Activated naive CD8-positive, alpha-beta T cell treated with anti-CD3 and anti-CD28 coated beads for 36 hours (primary cell): ENCODE measurements at places on chromosomes 4 and X. TPM values are rescaled to one million over a fixed set of nuclear protein-coding genes. Genes with fewer than 3 reads are reported as not detected.

- no peak overlapping the region for H3K4me3 ChIP-seq
- no peak for DNase-seq
- H3K36me3 ChIP-seq, result no peaks in the 10 kb centered on the region
- no peaks in the 10 kb centered on the region for H3K27me3 ChIP-seq
- no peaks in the 10 kb centered on the region for H3K4me1 ChIP-seq
Measured at GRCh38 chrX:28099166-28099565, 117.9 kb upstream of the DCAF8L1 start.

The ARHGAP36 gene
- total RNA-seq, result not detected

- H3K4me1 ChIP-seq, result peaks cover 60% of the 10 kb centered on the region
- DNase-seq, result no peak
- peak overlapping the region; percentile 43 for H3K4me3 ChIP-seq
- peaks cover 33% of the 10 kb centered on the region for H3K36me3 ChIP-seq
- H3K27me3 ChIP-seq, result no peaks in the 10 kb centered on the region
- peak overlapping the region; percentile 66 for H3K27ac ChIP-seq
Measured at GRCh38 chr4:6925357-6925836, 15.8 kb downstream of the TBC1D14 start.

- DNase-seq, result no peak
- peaks cover 2% of the 10 kb centered on the region for H3K36me3 ChIP-seq
- H3K27ac ChIP-seq, result no peak overlapping the region
- peaks cover 19% of the 10 kb centered on the region for H3K4me1 ChIP-seq
- H3K4me3 ChIP-seq, result no peak overlapping the region
Measured at GRCh38 chr4:1206299-1207156, 34.1 kb upstream of the SPON2 start.

- no peak overlapping the region for H3K4me3 ChIP-seq
- peaks cover 46% of the 10 kb centered on the region for H3K27me3 ChIP-seq
- H3K36me3 ChIP-seq, result no peaks in the 10 kb centered on the region
- H3K4me1 ChIP-seq, result no peaks in the 10 kb centered on the region
- H3K27ac ChIP-seq, result no peak overlapping the region
Measured at GRCh38 chr4:3700223-3700622, 66.0 kb upstream of the ADRA2C start.

- peaks cover 10% of the 10 kb centered on the region for H3K36me3 ChIP-seq
- no peaks in the 10 kb centered on the region for H3K27me3 ChIP-seq
- peak overlapping the region; percentile 73 for H3K27ac ChIP-seq
- no peak overlapping the region for H3K4me3 ChIP-seq
- peaks cover 8% of the 10 kb centered on the region for H3K4me1 ChIP-seq
Measured at GRCh38 chrX:48532161-48532560, 7.4 kb upstream of the TBC1D25 start.

- H3K27ac ChIP-seq, result no peak overlapping the region
- peak overlapping the region; percentile 51 for H3K4me3 ChIP-seq
- DNase-seq, result no peak
- H3K36me3 ChIP-seq, result peaks cover 2% of the 10 kb centered on the region
- H3K4me1 ChIP-seq, result peaks cover 45% of the 10 kb centered on the region
Measured at GRCh38 chr4:121192480-121192879, 28.4 kb upstream of the TNIP3 start.

GRCh38 chr4:110467400-110467799, 8.6 kb upstream of the ENPEP start:
- H3K4me1 ChIP-seq, result peaks cover 5% of the 10 kb centered on the region
- H3K36me3 ChIP-seq, result no peaks in the 10 kb centered on the region
- peaks cover 3% of the 10 kb centered on the region for H3K27me3 ChIP-seq
- DNase-seq, result no peak
- H3K4me3 ChIP-seq, result peak overlapping the region; percentile 8
- no peak overlapping the region for H3K27ac ChIP-seq

- H3K27me3 ChIP-seq, result peaks cover 11% of the 10 kb centered on the region
- no peak for DNase-seq
- H3K27ac ChIP-seq, result no peak overlapping the region
Measured at GRCh38 chr4:99459546-99460042, 24.5 kb upstream of the ADH7 start.

GRCh38 chr4:23888421-23889319, 1.2 kb downstream of the PPARGC1A start:
- peaks cover 11% of the 10 kb centered on the region for H3K4me1 ChIP-seq
- DNase-seq, result no peak
- peaks cover 50% of the 10 kb centered on the region for H3K27me3 ChIP-seq
- H3K4me3 ChIP-seq, result no peak overlapping the region
- H3K36me3 ChIP-seq, result no peaks in the 10 kb centered on the region

The MED12 gene
- 43.4 TPM for total RNA-seq

DNA sequence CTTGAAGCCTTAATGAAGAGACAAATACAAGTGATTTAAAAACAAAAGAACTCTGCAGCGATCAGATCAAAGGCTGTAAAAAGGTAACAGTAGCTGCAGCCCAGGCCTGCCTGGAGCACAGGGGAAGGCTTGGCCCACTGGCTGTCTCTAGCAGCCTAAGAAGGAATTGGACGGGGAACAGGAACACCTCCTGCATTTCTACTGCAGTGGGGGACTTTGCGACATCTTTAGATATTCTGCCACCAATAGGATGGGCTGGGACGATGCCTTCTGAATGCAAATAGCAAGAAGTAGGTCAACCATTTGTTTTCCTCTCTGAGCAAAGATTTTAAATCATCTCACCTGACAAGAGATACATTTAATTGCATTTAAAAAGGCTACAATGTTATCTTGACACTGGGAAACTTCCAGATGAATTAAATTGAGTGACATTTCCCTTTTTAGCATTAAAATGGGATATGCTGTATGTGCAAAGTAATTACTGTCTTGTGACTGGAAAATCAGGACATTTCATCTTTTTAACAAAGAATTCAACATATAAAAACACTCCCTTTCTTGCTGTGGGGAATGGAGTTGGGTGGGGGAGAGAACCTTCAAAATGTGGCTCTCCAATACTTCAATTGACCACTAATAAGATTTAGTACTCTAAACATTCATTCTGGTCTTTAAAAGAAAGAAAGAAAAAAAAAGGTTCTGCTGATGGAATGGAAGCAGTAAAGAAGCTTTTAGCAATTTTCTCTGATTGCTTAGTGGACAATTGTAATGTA, 70.0 kb downstream of the NYX start:
- no peaks in the 10 kb centered on the region for H3K36me3 ChIP-seq
- H3K4me1 ChIP-seq, result peaks cover 37% of the 10 kb centered on the region
- H3K27me3 ChIP-seq, result no peaks in the 10 kb centered on the region
- H3K27ac ChIP-seq, result no peak overlapping the region

- H3K27ac ChIP-seq, result no peak overlapping the region
- no peak for DNase-seq
- H3K4me3 ChIP-seq, result no peak overlapping the region
- H3K36me3 ChIP-seq, result no peaks in the 10 kb centered on the region
- peaks cover 11% of the 10 kb centered on the region for H3K27me3 ChIP-seq
Measured at GRCh38 chr4:36614011-36614410, 332.6 kb downstream of the DTHD1 start.

The L1CAM gene
- total RNA-seq, result 0.29 TPM

GRCh38 chr4:28015996-28016395, 1155.4 kb downstream of the STIM2 start:
- no peak overlapping the region for H3K4me3 ChIP-seq
- no peaks in the 10 kb centered on the region for H3K36me3 ChIP-seq
- no peaks in the 10 kb centered on the region for H3K27me3 ChIP-seq
- no peak for DNase-seq
- no peak overlapping the region for H3K27ac ChIP-seq
- no peaks in the 10 kb centered on the region for H3K4me1 ChIP-seq

DNA sequence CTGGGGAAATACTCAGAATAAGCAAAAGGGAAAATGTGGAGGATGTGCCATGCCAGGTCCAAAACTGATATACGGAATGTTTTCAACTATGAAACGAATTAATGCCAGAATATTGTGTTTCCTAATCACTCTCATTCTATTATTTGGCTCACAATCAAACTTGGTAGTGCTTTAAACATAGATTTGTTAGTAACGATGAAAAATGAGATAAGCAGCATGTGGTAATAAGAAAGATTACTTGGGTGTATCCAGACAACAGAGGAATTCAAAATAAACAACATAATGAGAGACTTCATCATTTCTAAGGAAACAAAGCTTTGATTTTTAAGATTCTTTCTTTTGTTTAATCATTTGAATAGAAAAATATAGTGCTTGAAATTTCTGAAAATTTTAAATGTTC, 237.3 kb downstream of the TACR3 start:
- no peaks in the 10 kb centered on the region for H3K4me1 ChIP-seq
- no peak overlapping the region for H3K4me3 ChIP-seq
- DNase-seq, result no peak
- no peaks in the 10 kb centered on the region for H3K36me3 ChIP-seq
- H3K27ac ChIP-seq, result no peak overlapping the region
- H3K27me3 ChIP-seq, result peaks cover 7% of the 10 kb centered on the region

DNA sequence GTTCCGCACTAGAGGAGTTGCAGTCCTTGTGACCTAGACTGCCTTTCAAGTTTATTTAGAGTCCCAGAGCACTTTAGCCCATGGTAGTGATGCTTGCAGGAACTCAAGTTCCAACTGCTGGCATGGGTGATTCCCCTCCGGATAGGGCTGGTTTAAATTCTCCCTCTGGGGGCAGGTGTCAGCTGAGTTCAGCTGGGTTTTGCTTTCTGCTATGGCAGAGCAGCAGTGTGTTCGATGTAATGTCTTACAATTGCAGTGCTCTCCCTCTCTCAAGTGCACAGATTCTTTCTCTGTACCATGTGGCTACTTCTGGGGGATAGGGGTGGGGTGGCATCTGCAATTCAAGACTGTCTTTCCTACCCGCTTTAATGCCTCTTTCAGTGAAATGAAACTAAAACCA, 164.8 kb upstream of the ZIC3 start:
- no peak overlapping the region for H3K4me3 ChIP-seq
- peaks cover 11% of the 10 kb centered on the region for H3K27me3 ChIP-seq
- DNase-seq, result no peak
- H3K4me1 ChIP-seq, result no peaks in the 10 kb centered on the region
- H3K36me3 ChIP-seq, result no peaks in the 10 kb centered on the region

DNA sequence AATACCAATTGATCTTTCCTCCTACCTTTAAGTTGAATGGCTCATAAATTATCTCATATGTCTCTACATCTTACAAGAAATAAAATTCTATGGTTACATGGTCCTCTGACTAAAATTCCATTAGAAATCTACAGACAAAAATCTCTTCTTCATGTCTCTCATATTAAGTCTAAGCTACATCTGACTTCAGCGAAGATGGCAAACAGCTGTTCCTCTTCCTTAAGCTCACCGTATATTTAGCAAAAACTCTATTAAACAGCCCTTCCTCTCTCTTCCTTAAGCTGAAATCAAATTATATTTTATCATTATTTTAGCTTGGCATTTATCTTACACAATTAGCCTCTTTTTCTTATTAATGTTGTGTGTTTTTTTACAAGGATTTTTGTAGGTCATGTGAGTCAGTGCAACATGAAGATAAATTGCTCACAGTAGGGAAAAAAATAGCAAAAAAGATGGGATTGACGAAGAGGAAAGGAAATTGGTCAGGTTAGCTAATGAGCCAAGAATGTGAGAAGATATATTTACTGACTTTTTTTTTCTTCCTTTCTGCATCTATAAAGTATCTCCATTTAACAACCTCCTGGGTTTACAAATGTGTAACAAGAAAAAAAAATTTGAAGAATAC, 2412.8 kb downstream of the ARAP2 start:
- H3K4me3 ChIP-seq, result no peak overlapping the region
- no peaks in the 10 kb centered on the region for H3K4me1 ChIP-seq
- no peak overlapping the region for H3K27ac ChIP-seq
- DNase-seq, result no peak
- no peaks in the 10 kb centered on the region for H3K36me3 ChIP-seq
- no peaks in the 10 kb centered on the region for H3K27me3 ChIP-seq

DNA sequence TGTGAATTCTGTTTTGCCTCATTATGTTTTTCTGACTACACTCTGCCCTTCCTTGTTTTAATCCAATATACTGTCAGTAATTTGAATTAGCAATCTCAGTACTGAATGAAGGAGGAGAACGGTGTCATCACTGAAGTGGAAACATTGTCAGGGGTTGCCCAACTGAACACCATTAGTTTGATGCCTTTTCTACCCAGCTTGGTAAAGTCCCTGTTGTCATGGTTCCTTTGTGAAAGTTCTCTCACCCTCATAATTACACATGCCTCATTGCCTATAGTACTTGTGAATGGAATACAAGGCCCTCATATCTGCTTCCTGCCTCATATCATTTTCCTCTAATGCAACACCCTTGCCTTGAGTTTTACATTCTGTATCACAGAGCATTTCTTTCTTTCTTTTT, 76.9 kb downstream of the RRAGB start:
- peaks cover 4% of the 10 kb centered on the region for H3K4me1 ChIP-seq
- H3K4me3 ChIP-seq, result no peak overlapping the region
- no peak overlapping the region for H3K27ac ChIP-seq

DNA sequence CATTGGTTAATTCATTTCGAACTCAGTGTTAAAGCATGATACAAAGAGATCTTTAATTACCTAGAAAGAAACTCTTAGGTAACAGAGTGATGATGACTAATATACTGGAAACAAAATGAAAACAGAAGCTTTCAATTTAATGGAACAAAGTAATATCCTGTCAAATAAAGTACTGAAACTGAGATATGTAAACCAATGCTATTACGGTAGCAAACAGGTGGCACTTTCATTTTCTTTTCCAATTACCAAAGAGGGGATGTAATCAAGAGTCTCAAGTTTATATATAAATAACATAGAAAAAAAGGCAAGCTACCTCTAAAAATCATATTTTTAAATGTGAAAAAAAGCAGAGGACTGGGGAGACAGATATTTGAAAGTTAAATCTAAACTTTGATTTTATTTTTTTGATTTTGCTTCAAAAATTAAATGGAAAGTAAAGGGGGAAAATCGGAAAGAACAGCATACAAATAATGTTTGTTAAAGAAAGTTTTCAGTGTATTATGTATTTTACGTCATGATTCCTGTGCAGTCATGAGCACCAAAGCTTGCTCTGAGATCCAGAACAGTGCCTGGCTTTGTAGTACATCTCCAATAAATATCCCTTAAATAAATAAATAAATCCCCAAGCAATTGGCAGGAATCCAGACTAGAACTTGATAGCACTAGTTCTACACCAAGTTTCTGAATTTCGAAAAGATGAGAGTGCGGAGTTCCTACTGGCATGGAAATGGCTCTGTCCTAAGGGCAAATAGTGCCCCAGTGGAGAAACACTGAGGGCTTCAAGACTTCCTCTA, 25.0 kb upstream of the RAPGEF2 start:
- H3K4me3 ChIP-seq, result peak overlapping the region; percentile 10
- peak overlapping the region; percentile 88 for H3K27ac ChIP-seq
- H3K4me1 ChIP-seq, result peaks cover 32% of the 10 kb centered on the region

The RAB28 gene
- 15.8 TPM for total RNA-seq

GRCh38 chrX:53383376-53384076, 38.9 kb downstream of the SMC1A start:
- DNase-seq, result no peak
- H3K27ac ChIP-seq, result no peak overlapping the region
- no peak overlapping the region for H3K4me3 ChIP-seq
- no peaks in the 10 kb centered on the region for H3K27me3 ChIP-seq

The UGT2B15 gene
- total RNA-seq, result not detected

- H3K36me3 ChIP-seq, result no peaks in the 10 kb centered on the region
- DNase-seq, result no peak
- no peaks in the 10 kb centered on the region for H3K4me1 ChIP-seq
- peaks cover 3% of the 10 kb centered on the region for H3K27me3 ChIP-seq
- H3K4me3 ChIP-seq, result no peak overlapping the region
Measured at GRCh38 chr4:79489506-79489905, 81.5 kb upstream of the GK2 start.

- no peak overlapping the region for H3K27ac ChIP-seq
- DNase-seq, result no peak
- no peak overlapping the region for H3K4me3 ChIP-seq
- H3K36me3 ChIP-seq, result peaks cover 11% of the 10 kb centered on the region
Measured at GRCh38 chr4:112348488-112349158, 51.5 kb downstream of the ALPK1 start.

The CT45A10 gene
- total RNA-seq, result not detected

The PPEF2 gene
- not detected for total RNA-seq

- peak overlapping the region; percentile 58 for H3K27ac ChIP-seq
- no peaks in the 10 kb centered on the region for H3K36me3 ChIP-seq
- H3K4me3 ChIP-seq, result no peak overlapping the region
- DNase-seq, result no peak
- H3K4me1 ChIP-seq, result peaks cover 1% of the 10 kb centered on the region
- peaks cover 16% of the 10 kb centered on the region for H3K27me3 ChIP-seq
Measured at GRCh38 chrX:11423362-11423818, 130.2 kb downstream of the AMELX start.
